ENCODE measurements at places on chromosomes 5 and 9.

GRCh38 chr5:178196281-178196812, 8.0 kb upstream of the HNRNPAB start:
- no peak for DNase-seq

- DNase-seq, result no peak
Observed at GRCh38 chr5:85920984-85921383, 696.8 kb upstream of the COX7C start.

DNA sequence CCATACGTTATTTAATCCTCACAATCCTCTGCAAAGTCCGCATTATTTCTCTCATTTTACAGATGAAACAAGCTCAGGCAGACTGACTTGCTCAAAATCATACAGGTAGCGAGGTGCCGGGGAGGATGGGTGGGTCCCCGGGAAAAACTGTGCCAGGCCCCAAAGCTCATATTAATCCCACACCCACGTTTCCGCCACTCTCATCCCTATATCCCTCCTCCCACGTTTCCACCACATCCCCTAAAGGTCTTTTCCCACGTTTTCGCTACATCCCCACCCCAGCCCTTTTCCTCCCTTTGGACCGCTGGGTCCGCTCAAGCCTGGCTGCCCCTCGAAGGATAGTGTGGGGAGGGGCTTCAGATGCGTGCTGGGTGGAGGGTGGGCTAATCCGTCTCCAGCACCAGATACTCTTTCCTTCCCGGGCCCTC, 434 bp upstream of the FSD1L start:
- DNase-seq, result no peak

- peak; percentile 27 for DNase-seq
Observed at GRCh38 chr5:119417891-119418605, 34.2 kb upstream of the HSD17B4 start.

GRCh38 chr9:133848471-133849109, 110.4 kb upstream of the SARDH start:
- no peak for DNase-seq

GRCh38 chr5:59685191-59685530, 208.4 kb downstream of the PDE4D start:
- DNase-seq, result no peak

- peak; percentile 20 for DNase-seq
Observed at GRCh38 chr5:170597109-170597751, 93.4 kb downstream of the KCNIP1 start.

- DNase-seq, result no peak
Observed at GRCh38 chr9:82504620-82505019, 516.0 kb downstream of the SPATA31D1 start.

- DNase-seq, result no peak
Observed at GRCh38 chr5:154571325-154572035, 93.5 kb upstream of the HAND1 start.

DNA sequence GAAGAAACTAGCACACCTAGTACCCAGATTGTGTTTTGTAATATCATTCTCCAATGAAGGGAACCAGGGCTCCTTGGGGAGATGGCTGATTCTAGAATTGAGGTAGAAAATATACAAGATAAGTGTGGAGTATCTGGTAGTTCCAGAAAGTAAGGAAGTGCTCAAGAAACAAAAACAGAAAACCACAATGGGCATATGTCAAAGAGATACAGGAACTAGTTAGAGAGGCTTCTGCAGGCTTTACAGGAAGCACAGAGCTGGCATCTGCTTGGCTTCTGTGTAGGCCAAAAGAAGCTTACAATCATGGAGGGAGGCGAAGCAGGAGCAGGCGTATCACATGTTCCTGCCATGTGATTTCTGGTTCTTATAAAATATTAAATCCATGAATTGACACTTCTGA, 105.7 kb upstream of the TMEM161B start:
- no peak for DNase-seq

- DNase-seq, result no peak
Observed at GRCh38 chr5:76403766-76404222, 709 bp downstream of the IQGAP2 start.

DNA sequence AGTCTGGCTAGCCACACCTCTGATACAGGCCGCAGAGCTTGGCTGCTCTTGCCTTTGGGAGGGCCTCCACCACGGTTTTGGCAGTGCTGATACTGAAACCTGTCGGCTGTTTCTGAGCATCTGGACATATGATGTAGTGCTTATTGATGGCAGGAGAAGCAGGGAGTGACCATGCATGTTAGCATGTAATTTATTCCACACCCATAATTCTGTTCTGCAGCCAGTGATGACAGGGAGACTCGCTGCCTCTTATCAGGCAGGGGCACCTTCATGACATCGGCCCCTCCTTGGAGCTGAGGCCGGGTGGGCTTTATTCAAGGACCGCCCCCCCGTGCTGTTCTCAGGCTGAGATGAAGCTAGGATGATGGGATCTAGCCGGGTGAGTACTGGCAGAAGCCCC, 49.0 kb downstream of the OLFM1 start:
- DNase-seq, result no peak

DNA sequence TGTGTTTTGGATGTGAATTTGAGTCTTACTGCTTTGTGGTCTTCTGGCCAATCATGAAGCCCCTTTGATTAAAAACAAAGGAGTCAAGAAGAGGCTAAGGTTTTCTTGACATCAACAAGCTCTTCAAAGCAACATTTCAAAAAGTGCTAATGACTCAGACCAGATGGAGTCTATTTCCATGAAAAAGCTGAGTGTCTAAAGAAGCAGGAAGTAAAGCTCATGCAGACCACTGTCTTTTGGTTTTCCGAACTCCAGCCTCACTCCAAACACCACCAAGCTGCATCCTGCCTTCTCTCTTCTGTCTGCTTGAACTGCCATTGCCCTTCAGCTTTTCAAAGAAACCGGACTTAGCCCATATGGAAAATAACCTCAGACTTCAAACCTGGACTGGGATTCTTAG, 115.2 kb downstream of the PRDM6 start:
- DNase-seq, result no peak

GRCh38 chr5:125232779-125233230, 486.4 kb upstream of the ZNF608 start:
- no peak for DNase-seq

- DNase-seq, result no peak
Observed at GRCh38 chr9:126015424-126015823, 268.3 kb downstream of the PBX3 start.

DNA sequence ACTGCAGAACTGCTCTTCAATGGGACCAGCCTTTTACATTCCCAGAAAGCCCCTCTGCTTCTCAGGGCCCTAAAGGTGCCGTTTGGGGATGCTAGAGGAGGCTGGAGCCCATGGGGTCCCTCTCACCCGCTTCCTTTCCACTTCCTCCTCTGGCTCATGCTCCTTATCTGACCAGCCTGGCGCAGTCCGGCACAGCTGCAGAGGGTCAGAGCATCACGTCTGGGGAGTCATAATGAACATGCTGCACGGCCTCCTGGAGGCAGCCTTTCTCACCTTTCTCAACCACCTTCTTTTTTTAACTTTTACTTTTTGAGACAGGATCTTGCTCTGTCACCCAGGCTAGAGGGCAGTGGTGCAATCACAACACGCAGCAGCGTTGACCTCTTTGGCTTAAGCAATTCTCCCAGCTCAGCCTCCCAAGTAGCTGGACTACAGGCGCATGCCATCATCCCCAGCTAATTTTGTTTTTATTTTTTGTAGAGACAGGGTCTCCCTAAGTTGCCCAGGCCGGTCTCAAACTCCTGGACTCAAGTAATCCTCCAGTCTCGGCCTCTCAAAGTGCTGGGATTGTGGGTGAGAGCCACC, 15.1 kb upstream of the TCF7 start:
- DNase-seq, result no peak

DNA sequence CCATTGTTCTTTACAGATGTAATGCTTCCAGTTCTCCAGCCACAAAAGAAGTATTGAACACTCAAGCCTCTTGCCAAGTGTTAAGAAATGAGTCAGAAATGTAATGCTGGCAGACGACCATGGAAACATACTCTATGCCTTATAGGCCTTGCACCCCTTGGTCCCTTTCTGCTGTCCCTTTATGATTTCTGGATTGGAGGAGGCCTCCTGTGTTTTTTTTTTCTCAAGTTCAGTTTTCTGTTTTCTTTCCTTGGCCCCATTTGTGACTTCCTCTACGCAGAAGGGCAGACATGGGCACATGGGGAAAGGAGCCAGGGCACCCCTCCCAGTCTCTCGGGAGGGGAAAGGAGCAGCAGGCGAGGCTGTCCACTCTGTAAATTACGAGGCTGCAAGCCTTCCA, 53.4 kb downstream of the SNX18 start:
- no peak for DNase-seq

DNA sequence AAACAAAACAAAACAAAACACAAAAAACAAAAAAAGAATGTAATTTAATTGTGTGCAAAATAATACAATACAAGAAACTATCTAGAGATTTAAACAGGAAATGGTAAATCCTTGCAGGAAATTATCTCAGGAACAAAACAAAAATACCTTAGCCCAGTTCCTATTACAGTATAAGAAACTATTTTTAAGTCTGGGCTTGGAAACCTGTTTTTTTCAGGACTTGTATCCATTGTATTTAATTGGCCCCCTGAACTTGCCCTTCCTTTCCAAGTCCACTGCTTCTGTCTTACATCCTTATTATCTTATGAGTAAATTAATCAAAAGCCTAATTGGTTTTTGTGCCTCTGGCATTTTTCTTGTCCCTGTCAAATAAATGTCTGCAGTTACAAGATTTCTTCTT, 48.5 kb downstream of the ST8SIA4 start:
- no peak for DNase-seq

DNA sequence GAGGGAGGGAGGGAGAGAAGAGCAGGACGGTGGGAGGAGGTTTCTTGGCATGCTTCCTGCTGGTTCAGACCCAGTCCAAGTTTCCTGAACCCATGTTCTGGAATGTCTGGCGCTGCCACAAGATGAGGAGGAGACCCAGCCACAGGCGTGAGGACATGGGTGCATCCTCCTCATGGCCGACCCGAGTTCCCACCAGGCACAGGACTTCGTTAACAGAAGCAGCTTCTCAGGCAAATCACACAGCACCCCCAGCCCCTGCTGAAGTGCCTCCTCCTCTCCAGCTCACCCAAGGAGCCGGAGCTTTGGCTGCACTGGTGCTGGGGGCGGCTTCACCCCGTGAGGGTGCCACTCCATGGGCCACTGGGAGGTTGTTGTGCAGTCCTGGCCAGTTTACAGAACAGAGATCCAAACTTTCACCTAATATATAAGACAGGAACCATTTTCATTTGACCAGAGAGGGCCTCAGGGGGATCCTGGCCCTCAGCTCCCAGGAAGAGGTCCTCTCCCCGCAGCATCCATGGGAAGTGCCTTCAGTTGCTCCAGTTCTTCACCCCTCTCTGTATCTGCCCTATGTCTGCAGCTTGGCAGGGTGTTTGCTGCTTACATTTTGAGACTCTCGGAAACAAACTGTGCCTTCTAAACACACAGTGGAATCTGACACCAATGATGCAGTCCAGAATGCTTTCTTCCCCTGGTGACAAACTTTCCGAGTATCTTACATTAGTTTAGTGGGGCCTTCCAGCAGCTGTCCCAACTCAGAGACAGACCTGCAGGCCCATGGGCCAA, 10.2 kb upstream of the NKD2 start:
- no peak for DNase-seq

DNA sequence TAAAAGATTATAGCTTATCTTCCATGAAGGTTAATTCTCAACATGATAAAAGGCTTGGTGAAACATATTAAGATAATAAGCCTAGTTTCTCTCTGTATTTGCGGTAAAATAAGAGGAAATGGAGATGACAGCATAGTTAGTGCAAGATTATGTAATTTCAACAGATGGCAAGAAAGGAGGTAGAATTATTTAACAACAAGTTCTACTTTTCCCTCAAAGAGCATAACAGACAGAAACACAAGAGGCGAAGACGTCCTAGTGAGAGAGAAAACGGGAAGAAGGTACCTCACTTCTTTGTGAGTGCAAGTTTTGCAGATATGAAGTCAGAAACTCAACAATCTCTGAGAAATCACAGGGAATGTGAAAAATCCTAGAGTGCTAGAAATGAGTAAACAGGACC, 144.8 kb upstream of the ADCY2 start:
- no peak for DNase-seq

DNA sequence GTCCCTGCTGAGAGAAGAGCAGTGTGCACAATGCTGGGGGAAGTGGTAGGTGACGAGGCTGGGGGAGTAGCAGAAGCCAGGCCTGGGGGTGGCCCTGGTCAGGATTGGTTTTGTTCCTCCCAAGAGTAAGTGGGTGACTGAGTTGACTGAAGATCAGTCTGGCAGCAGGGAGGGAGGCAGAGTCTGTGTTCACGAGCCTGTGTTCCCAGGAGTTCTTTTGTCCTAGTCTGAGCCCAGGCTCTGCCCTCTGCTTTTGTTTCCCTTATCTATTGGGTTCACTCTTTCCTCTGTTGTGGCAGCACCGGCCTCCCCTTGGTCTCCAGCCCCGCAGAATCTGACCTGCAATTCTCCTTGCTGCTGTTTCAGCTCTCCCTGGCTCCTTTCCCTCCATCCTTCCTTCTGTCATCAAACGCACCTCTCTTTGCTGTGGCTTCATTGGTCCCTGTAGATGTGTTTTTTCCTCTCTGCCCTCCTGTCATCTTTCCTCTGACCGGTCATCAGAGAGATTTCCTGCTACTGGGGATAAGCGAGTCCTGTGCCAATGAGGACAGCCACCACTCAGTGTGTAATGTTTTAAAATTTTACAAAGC, 607.4 kb downstream of the KIF4B start:
- DNase-seq, result no peak

GRCh38 chr5:128662997-128663396, 125.0 kb upstream of the FBN2 start:
- DNase-seq, result no peak

GRCh38 chr5:65570598-65571226, 7.6 kb downstream of the PPWD1 start:
- no peak for DNase-seq

GRCh38 chr9:26157411-26157810, 479.2 kb upstream of the TUSC1 start:
- no peak for DNase-seq

GRCh38 chr5:179799644-179799973, 5.8 kb downstream of the LTC4S start:
- DNase-seq, result no peak

DNA sequence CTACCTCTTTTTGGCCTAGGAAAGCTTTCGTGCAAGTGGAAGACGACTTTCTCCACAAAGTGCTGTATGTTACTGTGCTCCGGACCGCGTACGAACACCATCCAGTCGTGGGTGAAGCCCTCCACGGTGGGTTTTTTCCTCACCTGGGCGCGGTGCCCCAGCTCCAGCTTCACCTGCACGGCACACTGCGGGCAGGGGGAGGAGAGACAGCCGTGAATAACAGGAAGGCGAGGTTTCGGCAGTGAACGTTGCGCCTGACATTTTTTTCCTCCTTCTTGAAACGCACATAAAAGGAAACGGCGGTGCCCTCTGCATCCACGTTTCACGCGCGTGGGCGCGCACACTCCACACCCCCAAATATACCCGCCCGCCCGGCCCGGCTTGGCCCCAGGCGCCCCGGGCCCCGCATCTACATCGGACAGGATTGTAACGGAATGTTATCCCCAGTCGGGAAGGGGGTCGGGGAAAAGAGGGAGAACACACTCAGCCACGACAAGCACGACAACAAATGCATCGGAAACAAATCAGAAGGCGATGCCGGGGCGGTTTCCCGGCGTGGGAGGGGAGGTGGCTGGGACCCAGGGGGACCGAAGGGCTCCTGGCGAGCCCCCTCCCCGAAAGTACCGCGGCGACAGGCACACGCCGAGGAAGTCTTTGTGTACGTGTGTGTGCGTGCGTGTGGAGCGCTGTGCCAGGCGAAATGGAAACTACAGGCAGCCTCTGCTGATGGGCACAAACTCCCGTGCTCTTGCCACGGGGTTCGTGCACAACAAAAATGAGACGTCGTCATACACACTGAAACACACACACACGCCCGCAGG, 1.4 kb downstream of the MLLT3 start:
- DNase-seq, result peak; percentile 35

GRCh38 chr5:89301321-89302025, 418.5 kb upstream of the MEF2C start:
- DNase-seq, result no peak

- peak; percentile 42 for DNase-seq
Observed at GRCh38 chr9:88818495-88819201, 172.6 kb upstream of the S1PR3 start.
